ENCODE measurements at places on chromosomes 12 and 14.
A peak's percentile ranks its signal among the peaks of the same experiment; 100 is the strongest.

DNA sequence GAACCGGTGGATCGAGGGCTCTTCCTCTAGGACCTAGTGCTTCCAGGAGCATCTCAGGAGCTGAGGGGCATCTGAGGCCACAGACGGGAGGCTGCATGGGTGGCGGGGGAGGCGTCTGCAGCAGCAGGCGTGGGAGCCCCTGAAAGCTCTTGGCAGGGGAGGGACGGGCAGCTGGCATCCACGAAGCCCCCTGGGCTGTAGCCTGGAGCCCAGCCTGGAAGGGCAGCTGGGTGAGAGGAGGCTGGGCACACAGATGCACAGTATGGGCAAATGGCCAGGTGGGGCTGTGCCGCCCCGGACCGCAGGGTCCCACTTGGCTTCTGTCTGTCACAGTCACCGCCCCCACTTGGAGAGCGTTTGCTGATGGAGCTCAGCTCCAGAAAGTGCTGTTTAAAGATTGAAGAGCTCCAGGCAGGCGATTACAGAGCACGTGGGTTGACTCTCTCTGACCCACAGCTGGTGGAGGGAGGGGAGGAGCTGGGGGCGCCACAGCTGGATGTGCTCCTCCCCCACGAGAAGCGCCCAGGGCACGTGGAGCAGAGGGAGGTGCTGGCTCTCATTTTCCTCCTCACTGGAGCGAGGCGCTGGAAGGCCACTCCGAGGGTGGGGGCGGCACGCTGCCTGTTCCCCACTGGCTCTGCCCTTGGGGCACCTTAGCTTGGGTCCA is 155.0 kb upstream of the C14orf180 start:
- no peak for DNase-seq

GRCh38 chr14:69615121-69615495 is 3.7 kb downstream of the SUSD6 start:
- no peak for DNase-seq

GRCh38 chr14:96851694-96852381 is 54.7 kb downstream of the VRK1 start:
- DNase-seq: no peak

GRCh38 chr12:54628186-54628846 is 6.4 kb downstream of the LACRT start:
- no peak for DNase-seq

GRCh38 chr12:82682851-82683261 is 3.9 kb upstream of the TMTC2 start:
- no peak for DNase-seq

DNA sequence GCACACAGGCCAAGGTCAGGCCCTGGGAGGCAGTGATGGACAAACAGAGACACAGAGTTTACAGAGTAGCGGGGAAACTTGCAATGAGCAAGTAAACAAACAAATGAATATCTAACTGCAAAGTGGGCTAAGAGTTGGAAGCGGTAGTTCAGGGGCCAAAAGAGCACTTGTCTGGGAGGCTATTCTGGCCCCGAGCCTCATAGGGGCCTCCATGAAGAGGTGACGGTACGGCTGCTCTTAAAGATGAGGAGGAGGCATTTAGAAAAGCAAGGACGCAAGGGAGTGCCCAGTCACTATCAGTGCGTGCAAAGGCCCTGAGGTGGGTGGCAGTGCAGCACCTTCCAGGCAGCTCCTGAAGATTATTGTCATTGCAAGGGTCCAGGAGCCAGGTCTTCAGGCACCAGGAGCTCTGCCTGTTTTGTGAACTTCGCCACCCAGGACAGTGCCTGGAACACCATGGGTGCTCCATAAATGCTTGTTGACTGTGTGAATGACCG is 4.4 kb upstream of the TMEM119 start:
- DNase-seq: no peak

- DNase-seq: no peak
Measured at GRCh38 chr12:55929306-55929791, 1.6 kb upstream of the DGKA start.

DNA sequence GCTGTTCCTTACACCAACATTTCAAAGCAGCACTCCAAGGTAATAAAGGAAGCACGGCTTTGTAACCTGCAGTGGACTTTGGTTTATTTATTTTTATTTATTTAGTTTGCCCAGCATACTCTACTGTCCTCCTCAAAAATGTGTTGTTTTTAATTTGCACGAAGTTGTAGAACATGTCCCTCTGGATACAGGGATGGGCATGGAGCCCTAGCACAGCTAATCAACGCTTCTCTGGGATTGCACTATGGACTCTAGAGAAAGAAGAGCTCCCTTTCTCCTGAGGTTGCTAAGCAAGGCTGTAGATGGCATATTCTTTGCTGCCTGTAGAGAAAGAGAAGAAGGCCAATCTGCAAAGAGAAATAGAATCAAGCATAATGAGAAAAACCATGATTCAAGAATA is 5.9 kb upstream of the ANAPC5 start:
- DNase-seq: no peak

DNA sequence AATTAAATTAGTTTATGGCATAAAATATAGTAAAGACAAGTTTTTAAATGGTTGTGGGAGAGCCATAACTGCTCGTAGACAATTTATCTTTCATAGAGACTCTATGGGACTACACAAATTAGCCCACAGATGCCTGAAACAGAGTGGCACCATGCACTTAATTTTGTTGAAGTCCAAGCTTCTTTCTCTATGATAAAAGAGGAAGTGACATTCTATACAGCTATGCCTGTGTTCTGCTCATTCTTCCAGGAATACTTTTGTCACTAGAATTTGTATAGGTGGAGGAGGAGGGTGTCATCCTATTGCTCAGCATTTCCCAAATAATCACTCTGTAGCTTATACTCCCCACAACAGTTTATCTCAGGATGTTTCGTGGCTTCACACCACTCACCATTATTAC is 43.7 kb upstream of the KICS2 start:
- no peak for DNase-seq

DNA sequence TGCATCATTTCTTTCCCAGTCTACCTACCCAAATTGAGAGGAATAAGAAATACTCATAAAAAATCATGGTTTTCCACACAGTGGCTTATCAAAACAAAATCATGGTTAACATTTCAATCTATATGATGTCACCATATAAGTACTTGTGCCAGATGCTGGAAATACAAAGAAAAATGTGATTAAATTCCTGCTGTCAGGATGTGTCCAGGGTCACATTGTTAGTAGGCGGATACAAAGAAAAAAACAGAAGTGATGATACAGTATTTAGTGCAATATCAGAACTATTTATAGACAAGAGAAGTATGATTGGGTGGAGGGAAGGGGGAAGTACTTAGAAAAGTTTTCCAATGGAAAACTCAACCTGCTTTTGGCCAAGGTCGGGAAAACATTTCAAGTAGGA is 47.0 kb upstream of the OR6J1 start:
- DNase-seq: no peak

DNA sequence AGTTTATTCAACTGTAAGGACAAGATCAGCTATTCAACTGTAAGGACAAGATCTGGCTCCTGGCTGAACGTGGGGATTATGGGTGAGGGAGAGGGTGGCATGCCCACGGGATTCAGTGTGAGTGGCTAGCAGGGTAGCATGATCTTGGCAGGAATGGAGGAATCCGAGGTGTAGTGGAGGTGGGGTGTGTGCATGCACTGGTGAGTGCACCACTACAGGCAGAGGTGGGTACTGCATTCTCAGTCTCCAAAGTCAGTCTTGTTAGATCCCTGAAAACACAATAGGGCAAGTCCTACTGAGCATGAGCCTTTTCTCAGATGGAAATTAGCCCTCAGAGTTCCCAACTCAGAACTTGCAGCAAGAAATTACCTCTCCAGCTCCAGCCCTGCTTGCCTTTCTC is 32.2 kb upstream of the DCD start:
- no peak for DNase-seq

DNA sequence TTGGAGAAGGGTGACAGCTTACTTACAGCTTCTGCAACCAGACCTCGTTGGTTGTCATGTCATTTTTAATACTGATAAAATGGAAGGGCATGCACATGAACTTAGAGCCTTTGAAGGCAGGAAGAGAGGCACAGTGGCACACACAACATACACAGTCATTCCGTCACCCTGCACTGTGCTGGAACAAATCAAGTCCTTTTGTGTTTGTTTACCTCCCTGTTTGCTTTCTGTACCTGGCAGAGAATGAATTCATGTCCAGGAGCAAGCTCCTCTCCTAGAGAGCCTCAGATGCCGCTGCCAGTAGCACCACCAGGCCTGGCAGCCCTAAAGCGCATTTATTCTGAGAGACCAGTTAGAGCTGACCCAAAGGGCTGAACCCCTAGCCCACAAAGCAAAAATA is 460.3 kb downstream of the EGLN3 start:
- no peak for DNase-seq

DNA sequence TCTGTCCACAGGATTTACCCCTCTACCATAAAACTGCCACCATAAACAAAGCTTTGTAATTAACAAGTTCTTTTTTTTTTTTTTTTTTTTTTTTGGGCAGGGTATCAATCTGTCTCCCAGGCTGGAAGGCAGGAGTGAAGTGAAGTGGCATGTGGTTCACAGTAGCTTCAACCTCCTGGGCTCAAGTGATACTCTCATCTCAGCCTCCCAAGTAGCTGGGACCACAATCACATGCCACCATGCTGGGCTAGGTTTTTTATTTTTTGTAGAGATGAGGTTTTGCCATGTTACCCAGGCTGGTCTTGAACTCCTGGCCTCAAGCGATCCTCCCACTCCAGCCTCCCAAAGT is 61.1 kb upstream of the NUDT4 start:
- DNase-seq: no peak

DNA sequence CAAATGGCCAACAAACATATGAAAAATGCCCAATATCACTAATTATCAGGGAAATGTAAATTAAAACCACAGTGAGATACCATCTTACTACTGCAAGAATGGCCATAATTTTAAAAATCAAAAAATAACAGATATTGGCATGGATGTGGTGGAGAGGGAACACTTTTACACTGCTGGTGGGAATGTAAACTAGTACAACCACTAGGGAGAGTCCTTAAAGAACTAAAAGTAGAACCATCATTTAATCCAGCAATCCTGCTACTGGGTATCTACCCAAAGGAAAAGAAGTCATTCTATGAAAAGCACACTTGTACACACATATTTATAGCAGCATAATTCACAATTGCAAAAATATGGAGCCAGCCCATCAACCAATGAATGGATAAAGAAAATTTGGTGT is 459.7 kb downstream of the GXYLT1 start:
- DNase-seq: no peak

- peak; percentile 65 for DNase-seq
Measured at GRCh38 chr14:45426685-45427282, 173.8 kb upstream of the MIS18BP1 start.

DNA sequence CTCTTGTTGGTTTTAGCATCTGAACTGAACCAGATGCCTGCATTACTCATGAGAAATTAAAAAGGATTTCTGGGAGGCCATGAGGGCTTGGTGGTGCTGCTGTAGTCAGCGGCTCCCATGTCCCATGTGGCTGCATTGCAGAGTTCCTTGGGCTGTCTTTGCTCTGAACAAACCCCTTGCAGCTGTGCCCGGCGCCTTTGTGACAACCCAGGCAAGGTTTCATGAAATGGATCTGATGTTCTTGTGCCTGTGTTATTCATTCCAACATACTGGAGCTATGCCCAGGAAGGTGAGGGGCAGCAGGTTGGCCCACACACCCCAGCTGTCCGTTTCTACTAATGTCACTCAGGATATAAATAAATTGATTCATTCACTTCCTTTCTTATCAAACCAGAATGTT is 40.8 kb downstream of the TGFB3 start:
- no peak for DNase-seq

- no peak for DNase-seq
Measured at GRCh38 chr12:132734206-132734605, 23.6 kb downstream of the PGAM5 start.

DNA sequence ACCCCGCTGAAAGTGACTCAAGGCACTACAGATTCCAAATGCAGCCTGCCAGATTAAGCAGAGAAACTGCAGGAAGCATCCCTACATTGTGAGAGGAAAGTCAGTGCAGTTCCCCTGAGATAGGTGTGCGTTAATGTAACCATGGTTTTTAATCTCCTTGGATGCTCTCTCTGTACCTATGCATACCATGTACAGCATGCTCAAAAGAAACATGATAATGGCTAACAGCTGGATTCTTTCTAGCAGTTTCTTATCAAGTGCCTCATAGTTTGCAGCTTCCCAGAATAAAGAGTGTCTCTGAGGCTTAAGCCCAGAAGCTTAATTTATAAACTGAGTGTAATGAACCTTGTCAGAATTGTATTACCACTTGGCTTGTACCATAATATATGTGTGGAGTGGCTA is 17.1 kb upstream of the MDM1 start:
- DNase-seq: no peak

DNA sequence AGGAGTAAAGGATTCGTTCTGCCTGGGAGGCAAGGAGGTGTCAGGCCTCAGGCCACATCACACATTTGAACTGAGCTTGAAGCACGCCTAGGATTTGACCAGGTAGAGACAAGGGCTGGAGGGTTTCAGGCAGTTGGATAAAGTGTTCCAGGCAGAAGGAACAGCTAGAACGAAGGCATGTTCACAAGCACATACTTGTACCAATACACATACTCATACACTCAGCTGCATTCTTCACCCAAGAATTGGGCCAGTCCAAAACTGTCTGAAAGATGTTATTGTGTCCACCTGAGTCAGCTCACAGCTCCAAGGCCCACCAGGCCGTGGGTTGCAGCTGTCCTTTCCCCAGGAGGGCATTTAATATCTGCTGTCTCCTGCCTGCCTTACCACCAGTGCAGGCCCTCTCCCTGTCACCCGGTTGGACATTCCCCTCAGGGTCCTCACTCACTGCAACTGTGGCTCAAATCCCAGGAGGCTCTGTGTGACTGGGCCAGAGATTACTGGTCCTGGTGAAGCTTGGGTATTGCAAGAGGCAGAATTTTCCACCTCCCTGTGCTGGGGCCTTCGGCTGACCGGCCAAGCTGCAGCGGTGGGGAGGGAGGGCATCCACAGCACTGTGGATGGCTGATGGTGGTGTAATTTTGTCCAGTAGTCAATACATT is 12.8 kb upstream of the AQP2 start:
- no peak for DNase-seq

DNA sequence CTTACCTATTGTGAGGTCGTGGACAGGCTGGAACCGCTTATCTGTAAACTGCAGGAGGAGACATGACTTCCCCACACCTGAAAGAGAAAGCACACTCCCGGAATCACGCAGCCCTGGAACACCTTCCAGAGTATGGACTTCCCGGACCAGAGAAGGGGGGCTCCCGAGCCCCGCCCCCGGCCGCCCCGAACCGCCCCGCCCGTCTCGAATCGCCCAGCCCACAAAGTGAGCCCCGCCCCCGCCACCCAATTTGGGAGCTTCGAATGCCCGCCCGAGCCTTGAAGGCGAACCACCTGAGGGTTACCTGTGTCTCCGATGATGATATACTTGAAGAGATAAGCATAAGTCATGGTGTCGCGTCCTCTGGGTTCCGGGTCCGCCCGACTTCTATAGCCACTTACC is 235 bp downstream of the RAB2B start:
- peak; percentile 86 for DNase-seq

All from NCI-H748 treated with DMSO at 0.1 percent for 48 hours (cell line).